ENCODE measurements at places on chromosomes 4 and X.

- DNase-seq: no peak
Observed at GRCh38 chrX:131322651-131323050, 33.5 kb upstream of the IGSF1 start.

- DNase-seq: peak; percentile 23
Observed at GRCh38 chr4:142549726-142550463, 296.2 kb downstream of the INPP4B start.

GRCh38 chr4:6468376-6468775 is 4.0 kb downstream of the PPP2R2C start:
- DNase-seq: no peak

GRCh38 chr4:128853741-128854140 is 44.2 kb downstream of the JADE1 start:
- no peak for DNase-seq

- peak; percentile 47 for DNase-seq
Observed at GRCh38 chr4:26206339-26206738, 114.5 kb upstream of the RBPJ start.

DNA sequence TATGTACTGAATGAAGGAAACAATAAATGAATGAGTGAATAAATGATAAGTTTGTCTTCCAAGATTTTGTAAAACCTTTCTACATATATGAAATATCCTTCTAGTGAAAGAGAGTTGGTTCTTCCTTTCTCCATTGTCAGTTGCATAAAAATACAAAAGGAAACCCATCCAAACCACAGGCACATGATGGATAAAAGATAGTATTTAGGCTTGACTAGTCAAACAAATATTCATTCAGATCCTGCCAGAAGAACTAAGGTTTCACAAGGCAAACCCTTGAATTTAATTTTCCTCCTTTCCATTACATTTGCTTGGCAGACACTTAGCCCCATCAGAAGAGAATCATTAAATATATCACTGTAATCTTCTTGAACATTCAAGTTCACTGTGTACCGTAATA is 208.4 kb downstream of the COL25A1 start:
- DNase-seq: no peak

Measured in AG08396 (cell line).